ENCODE measurements at places on chromosomes 4 and X. TPM values are rescaled to one million over a fixed set of nuclear protein-coding genes. Genes with fewer than 3 reads are reported as not detected.

DIPK2B gene
- not detected for total RNA-seq

ASMT gene
- total RNA-seq: 0.44 TPM

AKAP17A gene
- total RNA-seq: 43.9 TPM

PPM1K gene
- 17.6 TPM for total RNA-seq

TCEAL9 gene
- total RNA-seq: 42.8 TPM

RASGEF1B gene
- 1.9 TPM for total RNA-seq

GLRB gene
- total RNA-seq: 8.4 TPM

TLR10 gene
- total RNA-seq: not detected

STATH gene
- not detected for total RNA-seq

MAML3 gene
- 21.8 TPM for total RNA-seq

GRPEL1 gene
- 28.2 TPM for total RNA-seq

CLDN2 gene
- not detected for total RNA-seq

NSUN7 gene
- total RNA-seq: 4.7 TPM

PHOX2B gene
- total RNA-seq: 28.4 TPM

POU3F4 gene
- total RNA-seq: 13.0 TPM

AVPR2 gene
- total RNA-seq: not detected

NAP1L2 gene
- total RNA-seq: 7.2 TPM

PPEF2 gene
- not detected for total RNA-seq

NIPAL1 gene
- total RNA-seq: 0.68 TPM

TSPAN7 gene
- 9.7 TPM for total RNA-seq

YIPF7 gene
- total RNA-seq: 0.47 TPM

FANCB gene
- 19.5 TPM for total RNA-seq

AMBN gene
- total RNA-seq: not detected

SCRG1 gene
- 4.8 TPM for total RNA-seq

FMR1NB gene
- not detected for total RNA-seq

SPATA18 gene
- 3.0 TPM for total RNA-seq

SSX1 gene
- not detected for total RNA-seq

DCAF12L2 gene
- total RNA-seq: 3.3 TPM

NHSL2 gene
- 10.8 TPM for total RNA-seq

TDO2 gene
- total RNA-seq: not detected

ARAF gene
- total RNA-seq: 55.7 TPM

IL13RA2 gene
- 0.57 TPM for total RNA-seq

TBC1D9 gene
- 15.9 TPM for total RNA-seq

NXF2 gene
- total RNA-seq: not detected

PASD1 gene
- not detected for total RNA-seq

GAGE2A gene
- total RNA-seq: not detected

RBM10 gene
- total RNA-seq: 87.7 TPM

TMEM185A gene
- total RNA-seq: 28.5 TPM

CXCL6 gene
- not detected for total RNA-seq

BMX gene
- total RNA-seq: not detected

MAGEE2 gene
- not detected for total RNA-seq

ANXA3 gene
- not detected for total RNA-seq

CEP135 gene
- total RNA-seq: 17.4 TPM

CTAG2 gene
- not detected for total RNA-seq

GPAT3 gene
- total RNA-seq: not detected
